PC-3 (cell line): ENCODE measurements at places on chromosomes 3 and 15.

GRCh38 chr3:72308641-72309040 lies 523.7 kb upstream of the PROK2 start:
- no peak for DNase-seq

- no peak for DNase-seq
Measured at GRCh38 chr3:192840143-192840836, 77.4 kb downstream of the MB21D2 start.

GRCh38 chr3:32755761-32756160 lies 62.0 kb upstream of the TRIM71 start:
- DNase-seq: no peak

- no peak for DNase-seq
Measured at GRCh38 chr3:172630316-172630715, 80.6 kb downstream of the NCEH1 start.
